ENCODE measurements at places on chromosomes 6 and 20.

GRCh38 chr20:36162272-36162966 is 7.9 kb downstream of the EPB41L1 start:
- DNase-seq, result no peak

- DNase-seq, result peak; percentile 89
These were observed 93.6 kb upstream of the ADGRF1 start for GRCh38 chr6:47135772-47136171.

DNA sequence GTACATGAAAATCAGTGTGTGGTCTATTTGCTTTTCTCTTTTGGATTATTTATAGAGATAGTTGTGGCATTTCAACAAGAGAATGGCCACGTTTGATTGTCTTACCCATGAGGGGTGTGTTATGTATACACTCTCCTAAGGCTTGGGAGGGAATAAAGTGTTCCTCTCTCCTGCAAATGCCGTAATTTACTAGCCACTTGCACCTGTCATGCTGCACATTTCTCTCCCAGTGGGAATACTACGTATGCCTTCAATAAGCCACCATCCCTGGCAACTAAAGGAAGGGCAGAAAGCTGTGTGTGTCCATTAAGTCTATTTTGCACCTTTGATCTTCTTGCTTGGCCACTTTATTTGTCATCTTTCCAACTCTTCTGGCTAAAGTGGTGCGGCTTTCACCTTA is 541.2 kb downstream of the QKI start:
- no peak for DNase-seq

DNA sequence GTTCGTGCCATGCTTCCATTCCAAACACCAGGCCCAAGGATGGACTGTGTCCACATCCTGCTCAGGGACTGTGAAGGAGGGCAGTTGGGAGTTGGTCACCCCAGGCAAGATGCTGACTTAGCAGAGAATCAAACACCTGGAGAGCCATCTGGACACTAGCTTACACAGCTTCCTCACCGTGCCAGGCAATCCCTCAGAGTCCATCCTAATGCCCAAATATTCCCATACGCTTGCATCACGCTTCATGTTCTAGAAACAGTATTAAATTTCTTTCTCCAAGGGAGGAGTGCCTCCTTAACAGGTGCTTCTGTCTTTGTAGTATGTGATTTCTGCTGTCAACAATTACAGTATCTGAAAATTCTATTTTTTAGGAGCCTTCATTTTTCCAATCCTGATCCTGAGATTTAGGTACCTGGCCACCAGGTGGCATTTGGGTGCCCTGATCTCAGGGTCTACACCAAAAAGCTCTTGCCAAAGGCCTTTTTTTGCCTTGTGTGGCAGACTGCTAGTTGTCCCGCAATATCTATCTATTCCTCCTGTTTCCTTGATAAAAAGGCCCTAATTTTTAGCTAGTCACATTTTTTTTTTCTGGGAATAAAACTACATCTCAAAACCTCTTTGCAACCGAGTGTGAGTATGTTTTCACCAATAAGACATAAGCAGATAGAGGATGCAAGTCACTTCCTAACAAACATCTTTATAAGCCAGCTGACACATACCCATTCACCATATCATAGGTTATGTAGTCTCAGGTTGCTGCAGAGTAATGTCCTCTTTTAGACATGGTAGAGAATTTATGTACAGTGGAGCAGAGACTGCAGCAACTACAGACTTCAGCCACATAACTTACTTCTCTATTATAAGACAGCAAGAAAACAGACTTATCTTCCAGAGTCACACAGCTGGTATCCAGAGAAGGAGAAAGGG is 85.0 kb downstream of the PREP start:
- DNase-seq, result no peak

GRCh38 chr20:47963022-47963421 is 177.7 kb upstream of the SULF2 start:
- DNase-seq, result no peak

DNA sequence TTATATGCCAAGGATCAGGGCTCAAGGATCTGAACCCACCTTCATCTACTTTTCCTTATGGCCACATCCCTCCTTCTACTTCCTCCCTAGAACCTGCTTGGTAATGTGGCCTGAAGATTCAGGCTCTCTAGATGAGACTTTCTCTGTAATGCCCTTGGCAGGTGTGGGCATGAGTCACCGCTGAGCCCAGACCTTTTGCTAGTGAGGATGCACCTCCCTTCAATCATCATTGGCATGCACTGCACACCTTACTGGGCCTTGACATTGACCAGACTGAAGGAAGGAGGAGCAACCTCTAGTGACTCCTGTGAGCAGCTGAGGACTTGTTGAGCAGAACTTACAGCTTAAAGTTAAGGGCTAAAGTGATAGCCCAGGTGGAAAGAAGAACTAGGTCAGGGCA is 405.3 kb downstream of the MAFB start:
- DNase-seq, result no peak

DNA sequence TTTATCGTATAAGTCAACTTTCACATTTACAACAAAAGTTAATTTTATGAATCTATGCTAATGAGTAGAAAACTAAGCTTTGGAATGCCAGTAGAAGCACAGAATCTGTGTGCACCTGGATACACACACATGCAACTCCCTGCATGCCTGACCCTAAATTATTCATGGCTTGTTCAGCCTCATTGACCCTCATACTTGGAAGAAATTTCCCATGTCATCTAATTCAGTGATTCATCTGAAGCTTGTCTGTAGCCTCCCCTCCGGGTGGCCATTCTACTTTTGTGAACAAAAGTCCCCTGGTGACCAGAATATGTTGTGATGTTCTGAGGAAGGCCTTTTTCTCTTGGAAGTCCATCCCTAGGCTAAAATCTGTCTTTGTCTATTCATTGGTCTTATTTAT is 1078.4 kb downstream of the KIF16B start:
- no peak for DNase-seq

- no peak for DNase-seq
These were observed 115.3 kb upstream of the ECI2 start for GRCh38 chr6:4250645-4251044.

GRCh38 chr20:38393259-38393658 is 41.9 kb downstream of the SNHG17 start:
- DNase-seq, result no peak

DNA sequence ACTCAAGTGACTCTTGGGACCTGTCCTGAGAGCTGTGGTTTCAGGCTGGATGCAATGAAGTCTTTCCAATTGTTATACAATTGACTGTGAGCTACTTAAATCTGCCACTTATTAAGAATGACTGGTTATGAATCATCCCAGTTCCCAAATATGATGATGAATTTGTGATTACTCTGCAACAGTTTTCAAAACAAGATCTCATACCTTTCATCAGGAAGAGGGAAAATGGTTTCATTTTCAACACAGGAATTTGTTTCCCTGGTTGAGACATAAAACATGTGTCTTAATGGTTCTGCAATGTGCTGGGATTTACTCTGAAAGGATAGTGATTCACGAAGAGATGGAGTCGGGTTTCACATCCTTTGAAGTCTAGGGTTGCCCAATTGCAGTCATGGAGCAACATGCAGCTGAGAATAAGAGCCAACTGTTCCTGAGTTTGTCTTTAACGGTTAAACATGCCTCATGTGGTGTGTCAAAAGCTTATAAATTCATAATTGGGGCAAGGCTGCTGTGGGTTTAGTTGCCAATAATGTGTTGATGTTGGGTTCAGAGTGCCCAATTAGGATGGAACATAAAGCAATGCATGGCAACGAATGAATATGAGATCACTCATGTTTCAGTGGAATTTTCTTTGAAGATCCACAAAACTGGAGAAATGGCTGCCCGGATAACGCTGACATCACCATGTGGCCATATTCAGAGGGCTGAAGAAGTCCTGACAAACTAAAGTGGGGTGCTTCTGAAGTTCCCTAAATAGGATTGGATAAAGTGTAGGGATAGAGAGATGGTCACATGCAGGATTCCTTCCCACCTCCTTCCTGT is 41.0 kb downstream of the CYP24A1 start:
- DNase-seq, result peak; percentile 97

- no peak for DNase-seq
These were observed 168.0 kb downstream of the LY86 start for GRCh38 chr6:6756526-6756925.

DNA sequence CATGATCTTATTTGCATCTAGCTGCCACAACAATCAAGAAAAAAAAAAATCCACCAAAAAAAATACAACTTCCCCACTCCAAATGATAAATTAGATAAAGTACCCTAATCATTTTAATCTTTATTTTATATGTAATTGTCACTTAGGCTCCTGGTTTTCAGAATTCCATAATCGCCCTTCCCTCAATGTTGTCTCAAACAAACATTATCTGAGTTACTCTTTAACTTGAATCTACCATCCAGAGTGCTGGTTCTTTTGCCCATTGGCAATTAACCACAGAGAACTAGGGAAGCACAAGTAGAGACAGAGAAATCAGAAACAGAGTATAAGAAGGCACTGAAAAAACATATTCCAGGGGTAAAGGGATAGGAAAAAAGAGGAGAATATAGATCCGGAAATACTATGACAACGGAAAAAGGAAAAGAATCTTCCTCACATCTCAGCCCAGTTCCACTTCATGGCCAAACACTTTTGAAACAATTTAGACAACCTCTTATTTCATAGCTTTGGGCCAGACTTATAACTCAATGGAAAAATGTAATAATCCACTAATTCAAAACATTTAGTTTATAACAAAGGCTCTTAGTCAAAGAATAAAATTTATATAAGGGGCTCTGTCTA is 861 bp upstream of the NHSL1 start:
- no peak for DNase-seq

DNA sequence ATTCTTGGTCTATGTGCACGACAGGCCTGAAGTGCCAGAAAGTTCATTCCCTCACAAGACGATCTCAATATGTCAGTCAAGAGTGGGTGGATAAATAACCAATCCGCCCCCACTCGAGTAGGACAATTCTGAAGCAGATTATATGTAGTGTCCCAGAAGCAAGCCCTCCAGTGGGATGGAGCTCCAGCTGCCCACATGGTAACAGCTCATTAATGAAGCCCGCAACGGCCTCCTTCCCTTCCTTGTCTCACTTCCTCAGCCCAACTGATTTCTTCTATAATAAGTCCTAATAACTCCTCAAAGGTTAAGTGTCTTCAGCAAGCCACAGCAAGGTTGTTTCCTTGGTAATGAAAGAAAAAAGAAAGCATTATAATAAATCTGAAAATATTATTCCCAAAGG is 82.1 kb upstream of the F13A1 start:
- no peak for DNase-seq

- DNase-seq, result peak; percentile 45
These were observed 126.8 kb upstream of the SAMD5 start for GRCh38 chr6:147381712-147382111.

- DNase-seq, result no peak
These were observed 15.8 kb downstream of the MYB start for GRCh38 chr6:135196739-135197510.

- DNase-seq, result no peak
These were observed 1.6 kb downstream of the OLIG3 start for GRCh38 chr6:137492289-137493217.

DNA sequence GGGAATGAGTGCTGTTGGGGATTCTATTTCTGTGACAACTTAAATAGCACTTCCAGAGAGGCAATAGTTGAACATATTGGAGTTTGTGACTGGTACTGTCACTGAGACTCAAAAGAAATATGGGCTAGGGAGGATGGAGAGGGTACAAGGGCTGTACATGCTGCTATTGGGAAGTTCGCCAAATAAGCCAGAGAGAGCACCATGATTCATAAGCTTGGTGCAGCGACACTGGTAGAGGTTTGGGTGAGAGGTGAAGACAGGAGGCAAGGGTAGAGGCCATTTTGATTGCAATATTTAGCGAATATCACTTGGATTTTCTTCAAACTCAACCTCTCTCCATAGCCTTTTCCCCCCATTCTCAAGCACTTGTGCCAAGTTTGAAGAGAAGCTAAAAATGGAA is 214.3 kb downstream of the OGFRL1 start:
- DNase-seq, result no peak

DNA sequence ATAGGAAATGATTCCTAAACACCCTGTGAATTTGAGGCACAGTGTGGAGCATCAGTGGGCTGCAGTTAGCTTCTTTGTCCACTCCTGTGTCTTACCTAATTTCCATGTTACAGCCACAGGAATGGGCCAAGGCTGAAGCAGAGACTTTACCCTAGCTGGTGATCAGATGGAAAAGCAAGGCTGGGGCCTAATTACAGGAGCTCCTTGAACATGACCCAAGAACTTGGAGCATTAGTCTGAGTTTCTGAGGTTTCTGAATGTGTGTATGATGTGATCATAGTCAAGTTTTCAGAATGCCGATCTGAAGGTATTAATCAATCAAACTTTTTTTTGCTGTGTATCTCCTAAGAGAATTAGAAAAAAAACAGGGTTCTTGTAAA is 18.0 kb downstream of the HECA start:
- no peak for DNase-seq

DNA sequence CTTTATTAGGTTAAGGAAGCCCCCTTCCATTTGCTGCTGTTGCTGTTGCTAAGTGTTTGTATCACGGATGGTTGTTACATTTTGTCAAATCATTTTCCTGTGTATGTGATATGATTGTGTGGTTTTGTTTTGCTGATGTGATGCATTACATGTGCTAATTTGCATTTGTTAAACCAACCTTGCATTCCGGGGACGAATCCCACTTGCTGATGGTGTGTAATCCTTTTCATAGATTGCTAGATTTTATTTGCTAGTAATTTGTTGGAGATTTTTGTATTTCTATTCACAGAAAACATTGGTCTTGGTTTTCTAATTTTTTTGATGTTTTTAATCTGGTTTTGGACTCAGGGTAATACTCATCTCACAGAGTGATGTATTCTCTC is 167.8 kb downstream of the WDR27 start:
- no peak for DNase-seq

- peak; percentile 48 for DNase-seq
These were observed 1228.2 kb upstream of the CITED2 start for GRCh38 chr6:140602431-140603248.

DNA sequence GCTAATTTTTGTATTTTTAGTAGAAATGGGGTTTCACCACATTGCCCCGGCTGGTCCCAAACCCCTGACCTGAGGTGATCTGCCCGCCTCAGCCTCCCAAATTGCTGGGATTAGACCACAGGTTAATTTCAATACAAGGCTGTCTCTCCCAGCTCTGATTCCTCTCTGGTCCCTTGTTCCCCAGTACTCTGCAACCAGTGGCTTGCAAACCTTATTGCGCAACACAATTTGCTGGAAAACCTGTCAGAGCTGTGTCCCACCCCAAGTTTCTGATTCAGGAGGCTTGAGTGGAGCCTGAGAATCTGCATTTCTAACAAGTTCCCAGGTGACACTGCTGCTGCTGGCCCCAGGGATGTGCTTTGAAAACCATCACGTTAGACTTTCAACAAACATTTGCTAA is 96.2 kb upstream of the SRSF6 start:
- DNase-seq, result no peak

DNA sequence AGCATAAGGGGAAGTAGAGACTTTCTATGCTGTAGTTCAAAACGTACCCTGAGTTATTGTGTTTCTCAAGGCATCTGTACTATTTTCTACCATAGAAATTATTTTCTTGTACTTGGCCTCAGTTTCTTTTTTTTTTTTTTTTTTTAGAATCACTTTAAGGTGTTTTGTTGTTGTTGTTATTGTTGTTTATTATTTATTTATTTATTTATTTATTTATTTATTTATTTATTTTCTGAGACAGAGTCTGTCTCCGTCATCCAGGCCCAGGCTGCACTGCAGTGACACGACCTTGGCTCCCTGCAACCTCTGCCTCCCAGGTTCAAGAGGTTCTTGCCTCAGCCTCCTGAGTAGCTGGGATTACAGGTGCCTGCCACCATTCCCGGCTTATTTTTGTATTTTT is 179.1 kb downstream of the GRIK2 start:
- DNase-seq, result no peak

- no peak for DNase-seq
These were observed 44.7 kb upstream of the GRM4 start for GRCh38 chr6:34190504-34191122.

GRCh38 chr6:126367849-126368248 is 27.9 kb downstream of the CENPW start:
- DNase-seq, result no peak
